CD4-positive, alpha-beta T cell (primary cell): ENCODE measurements at places on chromosomes 12 and 14.

- no peak for DNase-seq
- peak overlapping the region; percentile 100 for H3K4me3 ChIP-seq
- no peaks in the 10 kb centered on the region for H3K36me3 ChIP-seq
- H3K4me1 ChIP-seq = peaks cover 45% of the 10 kb centered on the region
Measured at GRCh38 chr12:104458694-104459367, 2.1 kb downstream of the CHST11 start.

DNA sequence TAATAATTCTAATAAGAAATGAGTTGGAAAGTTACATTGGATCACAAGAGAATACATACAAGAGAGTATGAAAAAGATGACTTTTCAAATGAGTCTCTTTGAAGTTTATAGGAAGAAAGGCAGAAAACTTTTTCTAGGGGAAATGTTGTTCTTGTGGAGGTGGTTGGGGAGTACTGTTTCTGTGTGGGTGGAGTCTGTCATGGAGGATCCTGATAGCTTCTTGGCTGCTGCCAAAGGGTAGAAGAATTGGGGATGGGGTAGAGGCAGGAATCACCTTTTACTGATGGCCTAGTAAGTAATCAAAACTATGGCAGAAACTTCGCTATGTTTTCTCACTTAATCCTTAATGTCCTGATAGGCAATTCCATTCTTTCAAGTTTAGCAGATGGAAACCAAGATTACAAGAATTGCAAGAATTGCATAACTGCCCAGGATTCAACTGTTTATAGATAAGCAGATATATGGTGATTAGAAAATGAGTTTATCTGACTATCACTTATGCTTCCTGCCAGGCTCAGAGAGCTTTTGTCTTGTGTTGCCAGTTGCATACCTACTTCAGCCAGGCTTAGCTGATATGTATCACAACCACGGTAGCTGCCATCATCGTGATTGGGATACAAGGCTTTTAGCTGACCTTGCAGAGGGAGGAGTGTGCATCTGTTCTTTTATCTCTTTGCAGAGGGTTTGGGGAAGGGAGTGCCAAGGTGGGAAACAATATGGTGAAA lies 463.9 kb downstream of the TMTC2 start:
- H3K4me1 ChIP-seq = no peaks in the 10 kb centered on the region
- H3K27me3 ChIP-seq = no peaks in the 10 kb centered on the region
- H3K27ac ChIP-seq = no peak overlapping the region
- no peaks in the 10 kb centered on the region for H3K36me3 ChIP-seq
- H3K4me3 ChIP-seq = no peak overlapping the region

GRCh38 chr12:91594715-91595114 lies 412.1 kb upstream of the DCN start:
- H3K27me3 ChIP-seq = no peaks in the 10 kb centered on the region
- no peak for DNase-seq
- H3K4me3 ChIP-seq = no peak overlapping the region
- H3K36me3 ChIP-seq = no peaks in the 10 kb centered on the region
- H3K27ac ChIP-seq = no peak overlapping the region

DNA sequence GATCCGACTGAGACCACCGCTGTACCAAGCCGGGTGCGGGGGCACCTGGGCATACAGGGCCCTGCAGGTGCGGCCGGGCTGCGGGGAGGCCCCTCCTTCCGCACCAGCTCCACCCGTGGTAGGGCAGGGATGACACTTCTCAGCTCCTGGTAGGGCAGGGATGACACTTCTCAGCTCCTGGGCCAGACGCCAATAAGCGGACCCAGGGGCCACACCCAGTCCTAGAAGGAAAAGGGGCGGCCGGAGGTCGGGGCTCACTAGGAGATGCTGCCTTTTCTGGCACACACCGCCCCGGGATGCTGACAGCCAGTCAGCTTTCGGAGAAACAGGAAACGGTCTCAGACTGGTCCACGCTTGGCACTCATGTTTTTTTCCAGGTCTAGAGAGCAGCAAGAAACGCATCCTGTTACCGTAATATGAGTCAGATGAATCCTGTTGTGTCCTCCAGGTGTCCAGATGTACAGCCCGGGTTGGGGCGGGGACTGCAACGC lies 34.8 kb downstream of the NFKBIA start:
- no peak overlapping the region for H3K4me3 ChIP-seq
- DNase-seq = no peak

- no peak for DNase-seq
- no peak overlapping the region for H3K4me3 ChIP-seq
- H3K27ac ChIP-seq = no peak overlapping the region
- H3K27me3 ChIP-seq = peaks cover 4% of the 10 kb centered on the region
Measured at GRCh38 chr12:2163177-2163941, 110.6 kb downstream of the CACNA1C start.

- H3K4me3 ChIP-seq = no peak overlapping the region
- no peaks in the 10 kb centered on the region for H3K4me1 ChIP-seq
- H3K27me3 ChIP-seq = no peaks in the 10 kb centered on the region
Measured at GRCh38 chr12:58588770-58589169, 331.5 kb downstream of the LRIG3 start.
